Vein endothelial cell (primary cell): ENCODE measurements at places on chromosomes 7 and 10. TPM values are rescaled to one million over a fixed set of nuclear protein-coding genes. Genes with fewer than 3 reads are reported as not detected.

GDF2 gene
- total RNA-seq: not detected in 2 replicates

SUN3 gene
- total RNA-seq: not detected in 2 replicates

KCNMA1 gene
- total RNA-seq: 0.19 TPM in 1 of 2 replicates, not detected in the other

GNGT1 gene
- total RNA-seq: not detected in 2 replicates

PARD3 gene
- total RNA-seq: 31.2 and 48.3 TPM in 2 replicates

MGAM2 gene
- total RNA-seq: not detected in 2 replicates

C7orf33 gene
- not detected in 2 replicates for total RNA-seq

CHST3 gene
- 8.2 and 12.7 TPM in 2 replicates for total RNA-seq

HYAL4 gene
- 0.86 and 0.98 TPM in 2 replicates for total RNA-seq

SEC31B gene
- 3.8 and 5.2 TPM in 2 replicates for total RNA-seq

TEX47 gene
- not detected in 2 replicates for total RNA-seq

GIMAP8 gene
- total RNA-seq: 49.6 and 68.7 TPM in 2 replicates

ECD gene
- 38.2 and 53.2 TPM in 2 replicates for total RNA-seq

FAM25A gene
- total RNA-seq: not detected in 2 replicates

TFR2 gene
- under 0.01 and 0.38 TPM in 2 replicates for total RNA-seq

ADRB1 gene
- total RNA-seq: 3.0 and 12.4 TPM in 2 replicates

FGL2 gene
- under 0.01 TPM in 1 of 2 replicates, not detected in the other for total RNA-seq

IGFBP3 gene
- 9.2 and 13.7 TPM in 2 replicates for total RNA-seq
